Activated CD4-positive, alpha-beta T cell treated with anti-CD3 and anti-CD28 coated beads for 48 hours (primary cell): ENCODE measurements at places on chromosomes 3 and 15.

DNA sequence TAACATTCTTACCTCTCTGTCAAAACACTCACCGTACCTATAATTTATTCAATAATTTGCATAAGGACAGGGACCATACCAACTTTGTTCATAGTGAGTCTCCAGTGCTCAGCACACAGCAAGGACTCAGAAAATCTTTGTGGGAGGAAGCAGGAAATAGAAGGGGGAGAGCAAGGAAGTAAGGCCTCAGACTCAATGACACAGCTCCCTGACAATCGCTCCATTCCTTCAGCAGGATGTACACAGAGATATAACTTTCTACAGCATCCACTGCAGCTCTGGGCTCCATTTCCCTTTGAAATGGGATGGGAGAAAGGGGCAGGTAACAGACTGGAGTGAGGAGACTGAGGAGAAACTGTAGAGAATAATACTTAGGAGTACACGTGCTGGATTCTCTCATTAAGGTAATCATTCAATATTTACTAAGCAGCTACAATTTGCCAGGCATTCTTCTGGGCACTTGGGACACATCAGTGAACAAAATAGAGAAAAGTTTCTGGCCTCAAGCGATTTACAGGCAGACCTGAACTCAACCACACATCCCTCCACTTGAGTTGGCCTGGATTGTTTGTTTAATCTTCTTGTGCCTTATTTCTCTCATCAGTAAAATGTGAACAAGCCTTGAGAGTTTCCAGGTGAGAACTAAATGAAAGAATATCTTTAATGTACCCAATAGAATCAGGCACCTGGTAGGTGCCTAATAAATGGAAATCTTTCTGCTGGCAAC lies 330.3 kb upstream of the THBS1 start:
- DNase-seq = no peak

DNA sequence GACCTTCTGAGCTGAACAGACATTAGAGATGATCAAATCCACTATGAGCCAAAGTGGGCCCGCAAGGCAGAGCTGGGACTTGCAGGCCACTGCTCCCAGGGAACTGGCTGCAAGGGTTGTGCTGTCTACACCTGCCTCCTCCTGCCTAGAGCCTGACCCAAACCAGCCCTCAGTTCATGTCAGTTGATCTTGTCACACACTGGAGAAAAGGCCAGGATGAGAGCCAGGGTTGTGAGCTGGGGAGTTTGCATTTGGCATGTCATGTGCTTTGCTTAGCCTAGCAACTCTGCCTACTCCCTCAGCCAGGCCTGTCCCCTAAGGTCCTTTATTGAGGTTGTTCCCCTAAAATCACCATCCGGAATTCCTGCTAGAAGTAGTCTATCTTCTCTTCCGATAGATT lies 67.8 kb downstream of the RAB11A start:
- no peak for DNase-seq

DNA sequence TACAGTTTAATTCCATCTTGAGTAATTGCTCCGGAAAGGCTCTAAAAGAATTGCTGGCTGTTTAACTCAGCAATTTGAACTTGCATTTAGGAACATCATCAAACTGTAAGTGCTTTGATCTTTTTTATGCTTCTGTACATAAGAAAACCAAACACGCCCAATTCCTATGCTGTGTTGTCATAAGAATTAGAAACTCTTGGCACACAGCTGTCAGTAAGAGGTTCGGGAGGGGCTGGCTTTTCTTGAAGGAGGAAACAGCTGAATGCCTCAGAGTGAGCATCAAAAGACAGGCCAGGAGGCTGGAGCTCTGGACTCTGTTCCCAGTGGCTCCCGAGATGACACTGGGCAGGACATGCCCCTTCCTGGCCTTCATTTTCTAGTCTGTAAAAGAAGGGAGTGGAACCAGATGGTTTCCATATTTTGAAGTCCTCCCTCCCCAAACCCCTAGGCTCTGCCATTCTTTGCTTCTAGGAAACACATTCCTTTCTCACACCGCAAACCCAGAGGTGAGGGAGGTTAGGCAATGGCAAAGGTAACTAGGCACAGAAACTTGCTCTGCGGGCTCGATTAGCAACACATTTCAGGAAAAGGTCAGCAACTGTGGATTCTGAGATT lies 73.7 kb upstream of the DLG1 start:
- DNase-seq = no peak

GRCh38 chr15:29813009-29813408 lies 9.3 kb downstream of the TJP1 start:
- DNase-seq = no peak
